ENCODE measurements at places on chromosomes 12 and 14. TPM values are rescaled to one million over a fixed set of nuclear protein-coding genes. Genes with fewer than 3 reads are reported as not detected.

GRCh38 chr14:95695913-95696312, 9.7 kb downstream of the TCL1B start:
- no peaks in the 10 kb centered on the region for H3K36me3 ChIP-seq
- H3K27me3 ChIP-seq = peaks cover 54% of the 10 kb centered on the region
- no peak overlapping the region for H3K27ac ChIP-seq
- no peak overlapping the region for H3K4me3 ChIP-seq
- DNase-seq = no peak
- H3K4me1 ChIP-seq = no peaks in the 10 kb centered on the region

The RAD9B gene
- 0.45 TPM for total RNA-seq

DNA sequence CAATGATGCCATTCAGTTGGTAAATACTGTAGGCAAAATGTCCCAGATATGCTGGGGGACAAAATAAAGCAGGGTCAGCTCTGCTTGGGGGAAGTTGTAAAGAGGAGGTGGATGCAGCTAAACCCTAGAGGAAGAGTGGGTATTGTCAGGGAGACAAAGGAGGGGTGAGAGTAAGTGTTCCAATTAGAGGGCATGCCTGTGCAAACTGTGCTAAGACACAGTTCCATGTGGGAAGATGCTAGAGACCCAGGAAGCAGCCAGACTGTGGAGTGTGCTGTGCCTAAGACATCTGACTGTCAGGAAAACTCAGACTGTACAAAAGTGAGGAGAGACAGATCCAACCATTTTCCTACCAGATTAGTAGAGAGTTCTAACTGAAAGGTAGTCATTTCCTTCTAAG, 474.3 kb downstream of the ATP23 start:
- H3K36me3 ChIP-seq = no peaks in the 10 kb centered on the region
- H3K4me3 ChIP-seq = no peak overlapping the region
- no peak for DNase-seq
- H3K27me3 ChIP-seq = peaks cover 10% of the 10 kb centered on the region

The RIPK3 gene
- total RNA-seq = 12.5 TPM

The GUCY2C gene
- not detected for total RNA-seq
